ENCODE measurements at places on chromosomes 2 and 18.

- DNase-seq, result no peak
- H3K4me1 ChIP-seq, result peaks cover 14% of the 10 kb centered on the region
- no peak overlapping the region for H3K27ac ChIP-seq
These were observed 208.1 kb downstream of the NCKAP5 start for GRCh38 chr2:133360190-133360589.

- H3K4me1 ChIP-seq, result peaks cover 9% of the 10 kb centered on the region
- no peak overlapping the region for H3K4me3 ChIP-seq
- H3K27ac ChIP-seq, result no peak overlapping the region
- H3K27me3 ChIP-seq, result no peaks in the 10 kb centered on the region
- no peak for DNase-seq
These were observed 104.7 kb upstream of the MYO3B start for GRCh38 chr2:170073288-170073687.

DNA sequence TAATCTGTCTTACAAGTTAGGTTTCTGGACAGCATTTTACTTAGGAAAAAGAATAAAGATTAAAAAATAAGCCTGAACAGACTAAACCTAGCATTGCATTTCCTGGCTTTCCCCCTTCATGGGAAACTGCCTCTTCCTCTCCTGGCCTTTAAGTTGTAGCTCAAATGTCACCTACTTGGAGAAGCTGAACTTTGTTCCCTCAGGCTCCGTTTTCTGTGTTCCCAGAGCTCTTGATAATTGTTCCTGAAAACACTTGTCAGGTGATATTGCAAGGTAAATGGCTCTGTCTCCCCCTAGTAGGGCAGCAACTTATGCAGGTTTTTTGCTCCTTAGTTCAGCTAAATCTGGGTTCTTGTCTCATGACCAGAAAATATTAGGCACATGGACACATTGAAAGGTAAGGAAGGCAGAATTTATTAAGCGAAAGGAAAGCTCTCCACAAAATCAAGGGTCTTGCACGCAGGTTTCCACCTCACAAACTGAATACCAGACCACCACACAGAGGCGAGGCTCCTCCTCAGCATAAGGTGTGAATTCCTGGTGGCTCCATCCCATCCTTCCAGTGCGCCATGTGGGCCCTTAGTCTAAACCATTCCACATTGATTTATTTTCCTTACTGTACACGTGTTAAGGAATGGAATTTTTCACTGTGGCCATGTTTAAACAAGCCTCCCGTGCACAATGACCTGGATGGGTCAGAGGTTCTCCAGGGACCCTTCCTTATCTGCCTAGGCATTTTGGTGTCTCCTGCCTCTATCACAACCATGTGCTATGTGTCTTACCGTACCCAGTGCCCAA is 229.3 kb downstream of the HNMT start:
- no peaks in the 10 kb centered on the region for H3K27me3 ChIP-seq
- no peak for DNase-seq
- H3K27ac ChIP-seq, result no peak overlapping the region
- H3K4me3 ChIP-seq, result no peak overlapping the region

DNA sequence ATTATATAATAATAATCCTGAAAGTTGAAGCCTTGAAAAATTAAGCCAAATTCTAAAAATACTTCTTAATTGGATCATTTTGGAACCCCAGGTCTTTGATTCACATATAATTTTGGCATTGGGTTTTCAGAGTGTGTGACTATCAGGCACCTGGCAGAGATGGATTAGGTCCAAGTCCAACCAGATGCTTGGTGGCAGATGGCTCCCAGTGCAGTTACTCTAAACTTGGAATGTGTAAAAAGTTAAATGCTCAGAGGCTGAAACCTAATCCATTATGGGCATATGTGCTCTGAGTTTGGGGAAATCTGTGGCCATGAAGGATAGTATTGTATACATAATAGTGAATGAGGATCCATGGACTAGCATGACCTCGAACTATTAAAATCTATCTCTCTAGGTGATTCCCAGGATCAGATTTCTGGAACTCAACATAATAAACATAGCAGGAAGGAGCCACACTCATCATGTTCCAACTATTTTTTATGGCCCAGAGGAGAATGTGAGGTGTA is 333.0 kb downstream of the RPRM start:
- H3K4me1 ChIP-seq, result no peaks in the 10 kb centered on the region
- H3K36me3 ChIP-seq, result no peaks in the 10 kb centered on the region
- DNase-seq, result no peak

GRCh38 chr2:11697103-11697871 is 27.3 kb upstream of the NTSR2 start:
- H3K4me3 ChIP-seq, result no peak overlapping the region
- DNase-seq, result peak; percentile 56
- H3K4me1 ChIP-seq, result peaks cover 20% of the 10 kb centered on the region

DNA sequence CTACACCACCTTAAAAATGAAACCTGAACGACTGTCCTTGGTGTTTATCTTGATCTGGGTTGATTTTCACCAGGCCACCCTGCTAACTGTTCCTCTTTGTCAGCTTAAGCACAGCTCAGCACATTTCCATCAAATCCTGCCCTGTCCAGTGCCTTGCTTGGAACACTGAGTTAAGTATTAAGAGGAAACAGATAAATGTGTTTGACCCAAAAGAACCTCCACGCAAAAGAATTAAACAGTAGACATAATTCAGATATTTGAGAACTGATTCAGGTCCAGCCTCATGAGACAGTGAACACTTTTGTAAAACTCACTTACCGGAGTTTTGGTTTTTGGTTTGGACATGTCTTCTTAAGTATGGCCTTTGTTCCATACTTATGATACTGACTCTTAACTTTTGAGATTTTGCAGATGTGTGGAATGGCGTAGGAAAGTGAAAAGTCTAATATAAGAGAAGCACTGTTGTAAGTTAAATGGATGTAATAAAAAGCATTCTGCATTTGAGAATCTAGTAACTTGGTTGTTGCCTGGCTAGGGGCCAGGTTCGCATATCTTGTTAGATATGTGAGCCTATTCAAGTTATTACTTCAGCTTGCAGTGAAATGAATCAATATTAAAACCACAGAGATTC is 88.9 kb upstream of the SERPINE2 start:
- no peak overlapping the region for H3K27ac ChIP-seq
- peak; percentile 60 for DNase-seq
- no peaks in the 10 kb centered on the region for H3K27me3 ChIP-seq
- H3K4me3 ChIP-seq, result no peak overlapping the region
- H3K36me3 ChIP-seq, result no peaks in the 10 kb centered on the region

- DNase-seq, result peak; percentile 39
- H3K4me1 ChIP-seq, result peaks cover 5% of the 10 kb centered on the region
- H3K36me3 ChIP-seq, result no peaks in the 10 kb centered on the region
- H3K4me3 ChIP-seq, result no peak overlapping the region
These were observed 245.5 kb upstream of the KCNJ3 start for GRCh38 chr2:154452906-154453493.

Data from cardiac muscle cell (in vitro differentiated cells and primary cell).